ENCODE measurements at places on chromosomes 12 and 14.

DNA sequence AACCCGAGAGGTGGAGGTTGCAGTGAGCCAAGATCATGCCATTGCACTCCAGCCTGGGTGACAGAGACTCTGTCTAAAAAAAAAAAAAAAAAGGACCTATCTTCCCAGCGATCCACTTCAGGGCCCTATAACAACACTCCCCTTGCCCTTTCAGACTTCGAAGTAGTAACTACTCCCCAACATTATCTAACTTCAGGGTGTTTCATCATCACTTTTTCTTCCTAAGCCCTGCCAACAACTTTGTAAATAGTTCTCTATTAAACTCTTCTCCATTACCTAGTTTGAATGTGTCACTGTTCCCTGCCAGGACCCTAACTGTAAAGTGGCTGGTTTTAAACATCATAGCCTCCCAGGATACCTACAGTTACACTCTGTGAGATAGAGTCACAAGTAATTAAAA, 220.8 kb downstream of the BTG1 start:
- no peak for DNase-seq

DNA sequence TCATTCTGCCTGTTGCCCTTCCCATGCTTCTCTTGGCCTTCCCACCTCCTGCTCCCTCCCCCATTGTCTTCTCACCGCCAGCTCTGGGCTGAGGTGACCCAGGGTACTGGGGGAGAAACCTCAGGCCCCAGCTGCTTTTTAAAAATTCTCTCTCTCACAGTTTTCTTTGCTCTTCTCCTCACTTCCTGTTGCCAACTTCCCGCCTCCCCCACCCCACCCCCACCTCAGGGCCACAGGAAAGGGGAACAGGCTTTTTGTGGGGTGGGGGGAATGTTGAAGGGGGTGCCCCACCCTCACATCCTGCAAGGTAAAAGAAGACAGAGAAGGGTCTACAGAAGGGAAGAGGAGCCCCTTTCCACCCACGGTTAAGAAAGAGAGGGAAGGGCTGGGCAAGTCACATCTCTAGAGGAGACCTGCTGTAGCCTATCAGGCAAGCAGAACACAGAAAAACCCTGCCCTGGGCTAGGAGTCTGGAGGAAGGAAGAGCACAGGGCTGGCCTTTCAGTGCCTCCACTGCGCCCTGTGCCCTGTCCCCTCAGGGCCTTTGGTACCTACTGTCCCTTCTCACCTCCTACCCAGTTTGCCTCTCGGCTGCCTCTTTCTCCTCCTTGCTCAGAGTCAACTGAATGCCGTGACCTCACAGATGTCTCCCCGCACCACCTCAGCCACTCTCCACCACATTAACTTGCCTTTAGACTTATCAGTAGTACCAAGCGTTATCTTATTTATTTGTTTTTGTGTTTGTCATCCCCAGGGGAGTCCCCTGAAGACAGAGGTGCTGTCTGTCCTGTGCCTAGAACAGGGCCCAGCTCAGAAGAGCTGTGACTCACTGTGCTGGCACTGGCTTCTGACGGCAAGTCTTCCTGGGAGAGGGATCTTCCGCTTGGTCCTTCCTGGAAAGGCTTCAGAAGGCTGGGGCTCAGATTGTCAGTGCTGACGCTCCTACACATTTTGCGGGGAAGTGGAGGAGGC, 1.7 kb downstream of the ARHGAP9 start:
- DNase-seq, result peak; percentile 53

DNA sequence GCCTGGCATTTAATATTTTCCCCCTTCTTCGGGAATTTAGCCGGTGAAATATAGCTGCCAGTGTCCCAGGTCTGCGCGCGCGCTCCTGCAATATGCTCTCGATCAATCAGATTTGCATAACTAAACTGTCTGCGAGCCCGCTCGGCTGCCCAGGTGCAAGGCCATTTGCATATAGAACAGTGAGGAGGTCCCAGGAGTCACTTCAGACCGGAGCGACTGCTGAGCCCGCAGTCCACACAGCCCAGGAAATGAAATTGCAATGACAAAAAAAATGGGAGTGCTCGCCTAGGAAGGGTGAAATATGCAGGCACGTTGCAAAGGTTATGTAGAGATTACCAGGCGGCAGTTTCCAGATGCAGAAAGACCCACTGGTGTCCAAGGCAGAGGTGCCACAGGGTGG, 228.5 kb downstream of the VRK1 start:
- DNase-seq, result no peak

DNA sequence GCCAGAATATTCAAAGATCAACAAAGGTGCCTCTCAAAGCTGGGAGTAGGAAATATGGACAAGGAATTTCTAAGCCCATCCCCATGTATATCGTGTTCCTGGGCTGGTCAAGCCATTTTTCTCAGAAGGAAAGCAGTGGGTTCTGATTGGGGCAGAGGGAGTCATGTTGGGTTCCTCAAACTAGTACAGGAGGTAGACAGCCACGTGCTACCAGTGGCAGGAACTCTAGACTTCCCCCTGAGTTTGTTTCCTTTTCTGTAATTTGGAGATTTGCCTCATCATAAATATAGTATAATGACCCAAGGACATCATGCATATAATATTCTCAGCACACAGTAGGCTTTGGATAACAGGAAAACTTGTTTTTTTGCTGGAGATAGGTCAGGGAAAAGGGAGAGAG, 16.4 kb upstream of the PLEKHH1 start:
- no peak for DNase-seq

DNA sequence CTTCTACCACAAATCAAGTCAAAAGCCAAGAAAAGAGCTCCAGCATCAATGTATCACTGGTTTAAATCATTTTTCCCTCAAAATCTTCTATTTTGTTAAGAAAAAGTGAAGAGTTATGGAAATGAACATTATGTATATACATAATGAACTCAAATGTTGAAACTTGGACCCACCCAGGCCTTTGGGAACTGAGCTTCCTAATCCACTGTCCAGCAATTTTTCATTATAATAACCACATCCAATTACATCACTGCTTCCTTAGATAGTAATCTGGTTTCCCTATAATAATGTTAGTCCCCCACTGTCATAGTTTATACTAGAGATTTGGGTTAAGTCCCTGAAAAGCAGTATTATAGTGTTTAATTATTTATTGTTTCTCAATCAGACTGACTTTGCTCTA, 170.9 kb downstream of the PIK3C2G start:
- DNase-seq, result no peak

- no peak for DNase-seq
Observed at GRCh38 chr14:103384450-103385151, 614 bp upstream of the MARK3 start.

All from effector memory CD8-positive, alpha-beta T cell (primary cell).